ENCODE measurements at places on chromosomes 5 and 9. TPM values are rescaled to one million over a fixed set of nuclear protein-coding genes. Genes with fewer than 3 reads are reported as not detected.

The SEMA5A gene
- total RNA-seq, result 1.3 TPM

The ISL1 gene
- 6.1 TPM for total RNA-seq

The ADAMTS12 gene
- total RNA-seq, result not detected

The GZMA gene
- total RNA-seq, result not detected

The RASA1 gene
- 22.6 TPM for total RNA-seq

The SPINK7 gene
- total RNA-seq, result 13.7 TPM

The ZDHHC21 gene
- 21.6 TPM for total RNA-seq

Data from bronchial epithelial cell (primary cell).